Mesothelial cell of epicardium (in vitro differentiated cells): ENCODE measurements at places on chromosomes 7 and 10.

DNA sequence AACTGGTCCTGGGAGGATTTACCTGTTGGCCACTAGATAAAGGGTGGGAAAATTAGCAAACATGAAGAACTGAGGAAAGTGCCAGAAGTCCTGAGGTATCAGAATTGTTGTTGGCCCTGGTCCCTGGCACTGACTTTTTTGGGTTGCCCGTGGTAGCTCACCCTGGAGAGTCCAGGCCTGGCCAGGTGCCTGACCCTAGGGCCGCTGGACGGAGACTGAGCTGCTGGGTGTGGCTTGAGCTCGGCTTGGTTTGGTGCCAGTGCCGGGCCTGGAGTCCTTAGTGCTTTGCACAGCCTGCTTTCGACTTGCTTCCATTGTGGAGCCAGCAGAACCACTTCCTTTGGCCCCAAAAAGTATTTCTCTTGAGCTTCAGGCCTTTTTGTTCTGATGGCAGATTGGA lies 12.9 kb downstream of the MDH2 start:
- H3K27ac ChIP-seq = no peak overlapping the region
- no peaks in the 10 kb centered on the region for H3K4me1 ChIP-seq
- no peak overlapping the region for H3K4me3 ChIP-seq
- peaks cover 39% of the 10 kb centered on the region for H3K36me3 ChIP-seq
- no peaks in the 10 kb centered on the region for H3K27me3 ChIP-seq
- DNase-seq = no peak

GRCh38 chr7:50409856-50410745 lies 40.0 kb downstream of the FIGNL1 start:
- H3K36me3 ChIP-seq = no peaks in the 10 kb centered on the region
- no peak for DNase-seq
- H3K4me1 ChIP-seq = no peaks in the 10 kb centered on the region
- no peak overlapping the region for H3K4me3 ChIP-seq

GRCh38 chr10:48655411-48656240 lies 29.0 kb upstream of the WDFY4 start:
- H3K4me3 ChIP-seq = peak overlapping the region; percentile 76
- H3K27ac ChIP-seq = no peak overlapping the region
- peaks cover 3% of the 10 kb centered on the region for H3K4me1 ChIP-seq

DNA sequence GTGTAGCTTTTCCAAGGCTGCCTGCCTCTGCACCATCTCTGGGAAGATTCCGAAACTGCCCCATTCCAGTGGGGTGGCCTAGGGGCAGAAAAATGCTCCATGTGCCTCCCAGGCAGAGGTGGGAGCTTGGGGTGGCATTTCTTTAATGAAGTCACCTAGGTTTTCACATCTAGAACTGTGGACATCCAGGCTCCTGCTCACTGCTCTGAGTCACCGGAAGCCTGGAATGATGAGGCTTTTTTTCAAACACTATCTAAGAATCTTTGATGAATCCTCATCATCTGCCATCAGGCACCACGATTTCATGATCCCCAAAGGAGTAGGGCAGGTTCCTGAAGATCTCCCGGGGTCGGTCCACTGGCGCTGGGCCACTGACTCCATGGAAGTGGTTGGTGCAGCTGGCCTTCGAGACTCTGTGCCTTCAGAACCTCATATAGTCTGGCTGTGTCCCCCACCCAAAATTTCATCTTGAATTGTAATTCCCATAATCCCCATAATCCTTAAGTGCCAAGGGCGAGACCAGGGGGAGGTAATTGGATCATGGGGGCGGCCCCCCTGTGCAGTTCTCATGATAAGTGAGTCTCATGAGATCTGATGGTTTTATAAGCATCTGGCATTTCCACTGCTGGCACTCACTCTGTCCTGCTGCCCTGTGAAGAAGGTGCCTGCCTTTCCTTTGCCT lies 37.1 kb downstream of the MTURN start:
- peaks cover 39% of the 10 kb centered on the region for H3K4me1 ChIP-seq
- DNase-seq = no peak
- no peak overlapping the region for H3K4me3 ChIP-seq
- no peaks in the 10 kb centered on the region for H3K36me3 ChIP-seq

GRCh38 chr7:101677391-101677790 lies 48.3 kb upstream of the MYL10 start:
- no peak for DNase-seq
- no peak overlapping the region for H3K4me3 ChIP-seq
- no peak overlapping the region for H3K27ac ChIP-seq

- H3K27ac ChIP-seq = no peak overlapping the region
- peaks cover 16% of the 10 kb centered on the region for H3K4me1 ChIP-seq
- no peaks in the 10 kb centered on the region for H3K27me3 ChIP-seq
- H3K4me3 ChIP-seq = no peak overlapping the region
Measured at GRCh38 chr7:39645482-39646407, 22.4 kb downstream of the RALA start.
